Activated CD8-positive, alpha-beta memory T cell treated with anti-CD3 and anti-CD28 coated beads for 24 hours (primary cell): ENCODE measurements at places on chromosomes 5 and 9.

DNA sequence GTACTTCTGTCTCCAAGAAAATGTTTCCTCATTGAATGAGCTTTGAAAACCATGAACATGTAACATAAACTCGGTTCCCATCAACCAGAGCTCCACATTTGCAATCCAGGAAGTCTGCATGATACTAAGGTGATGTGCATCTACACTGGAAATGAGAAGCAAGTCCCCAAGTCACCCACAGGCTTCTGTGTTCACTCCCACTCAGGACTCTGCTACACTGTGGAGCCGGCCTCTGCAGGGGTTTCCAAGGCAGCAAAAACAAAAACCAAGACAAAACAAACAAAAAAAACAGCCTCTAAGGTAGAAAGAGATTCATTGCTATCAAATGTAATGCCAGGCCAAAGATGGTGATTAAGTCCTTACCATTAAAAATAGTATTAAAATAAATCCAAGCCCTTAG, 593.7 kb downstream of the IRX1 start:
- DNase-seq, result no peak

DNA sequence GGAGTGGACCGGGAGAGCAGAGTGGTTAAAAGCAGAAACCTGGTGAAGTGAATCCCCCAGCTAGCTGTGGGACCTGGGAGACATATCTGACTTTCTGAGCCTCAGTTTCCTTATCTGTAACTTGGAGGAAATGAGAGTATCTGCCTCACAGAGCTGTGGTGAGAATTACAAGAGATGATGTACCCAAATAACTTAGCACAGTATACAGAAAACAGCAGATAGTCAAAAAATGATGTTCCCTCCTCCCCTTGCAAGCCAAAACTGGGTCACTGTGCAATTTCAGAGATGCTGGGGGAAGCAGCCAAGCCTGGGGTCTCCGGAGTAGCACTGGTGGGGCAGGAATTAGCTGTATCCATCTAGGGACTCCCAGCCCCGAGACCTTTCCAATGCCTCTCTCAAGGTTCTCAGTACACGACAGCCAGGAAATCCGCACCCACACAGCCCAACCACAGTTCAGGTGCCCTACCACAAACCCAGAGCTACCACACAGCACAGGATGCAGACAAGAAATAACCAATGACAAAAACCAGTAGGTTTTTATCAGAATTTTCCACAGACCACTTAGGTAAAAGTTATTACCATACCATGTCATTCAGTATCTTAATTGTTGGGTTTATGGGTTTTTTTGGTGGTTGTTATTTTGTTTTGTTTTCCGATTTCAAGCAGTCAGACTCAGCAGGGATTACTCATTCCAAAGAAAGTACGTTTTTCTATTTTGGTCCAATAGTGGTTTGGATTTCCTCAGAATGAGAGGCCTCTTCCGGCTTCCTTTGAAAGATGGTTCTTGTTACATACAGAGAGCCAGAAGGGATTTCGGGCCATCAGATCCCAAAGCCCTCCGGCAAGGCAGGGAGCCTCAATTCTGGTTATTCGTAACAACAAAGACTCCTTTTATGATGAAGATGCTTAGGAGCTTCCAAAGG, 4.9 kb upstream of the HRH2 start:
- peak; percentile 87 for DNase-seq

DNA sequence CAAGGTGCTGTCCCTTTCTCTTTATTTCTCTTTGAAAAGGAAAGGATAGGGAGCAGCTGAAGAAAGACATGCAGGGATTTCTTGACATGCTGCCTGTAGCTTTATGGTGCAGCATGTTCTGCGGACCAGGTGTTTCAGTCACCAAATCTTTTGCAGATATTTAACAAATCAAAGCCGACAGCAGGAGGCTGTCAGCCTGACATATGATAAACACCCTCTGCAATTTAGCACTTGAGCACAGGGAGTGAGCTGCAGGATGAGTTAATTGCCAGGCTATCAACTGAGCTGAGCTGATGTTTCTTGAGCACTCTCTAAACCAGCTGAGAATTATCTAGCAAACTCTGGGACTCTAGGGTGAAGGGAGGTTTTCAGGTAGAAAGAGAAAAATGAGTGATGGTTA, 212.8 kb upstream of the ATP10B start:
- no peak for DNase-seq

- DNase-seq, result peak; percentile 93
These were observed 7.9 kb downstream of the CCL21 start for GRCh38 chr9:34701769-34702736.

DNA sequence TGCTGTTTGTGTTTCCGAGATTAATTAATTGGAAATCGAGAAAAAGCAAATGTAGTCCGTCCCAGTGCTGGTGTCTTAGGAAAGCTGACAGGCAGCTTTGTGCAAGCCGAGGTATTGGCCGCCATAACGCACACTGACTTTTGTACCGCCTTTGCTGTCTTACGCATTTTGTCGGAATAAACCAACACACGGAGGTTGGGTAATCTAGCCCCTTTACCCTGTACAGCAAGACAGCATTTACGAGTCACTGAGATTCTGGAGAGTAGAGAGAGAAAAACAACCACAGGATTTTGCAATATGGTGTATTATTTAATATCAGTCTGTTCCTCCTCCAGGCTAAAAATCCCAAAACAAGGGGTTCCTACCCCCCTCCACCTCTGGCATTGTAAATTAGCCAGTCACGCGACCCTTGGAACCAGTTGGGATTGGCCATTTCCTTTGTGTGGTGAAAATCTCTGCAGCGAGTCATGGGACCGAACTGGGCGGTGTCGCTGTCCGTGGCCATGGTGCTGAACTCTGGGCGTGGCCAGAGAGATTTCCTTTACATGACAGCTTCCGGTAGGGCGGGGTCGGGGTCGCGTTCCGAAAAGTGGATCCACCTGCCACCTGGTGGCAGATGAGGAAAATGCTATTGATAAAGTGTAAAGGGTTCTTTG, 10.3 kb upstream of the PCDHB1 start:
- peak; percentile 75 for DNase-seq

DNA sequence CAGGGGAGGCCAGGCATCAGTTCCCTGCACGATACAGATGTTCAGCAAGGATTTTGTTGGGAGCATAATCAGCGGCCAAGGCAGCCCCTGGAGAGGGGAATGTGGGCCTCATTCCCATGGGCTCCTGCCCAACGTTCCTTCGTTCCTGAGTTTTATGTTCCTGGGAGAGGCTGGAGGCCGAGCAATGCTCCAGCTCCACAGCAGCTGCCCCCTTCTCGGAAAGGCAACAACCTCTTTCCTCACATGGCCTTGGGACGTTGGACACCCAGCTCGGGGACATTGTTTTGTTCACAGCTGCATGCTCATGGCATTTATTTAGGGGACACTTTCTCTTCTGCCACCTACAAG, 63.8 kb upstream of the COL15A1 start:
- peak; percentile 15 for DNase-seq

DNA sequence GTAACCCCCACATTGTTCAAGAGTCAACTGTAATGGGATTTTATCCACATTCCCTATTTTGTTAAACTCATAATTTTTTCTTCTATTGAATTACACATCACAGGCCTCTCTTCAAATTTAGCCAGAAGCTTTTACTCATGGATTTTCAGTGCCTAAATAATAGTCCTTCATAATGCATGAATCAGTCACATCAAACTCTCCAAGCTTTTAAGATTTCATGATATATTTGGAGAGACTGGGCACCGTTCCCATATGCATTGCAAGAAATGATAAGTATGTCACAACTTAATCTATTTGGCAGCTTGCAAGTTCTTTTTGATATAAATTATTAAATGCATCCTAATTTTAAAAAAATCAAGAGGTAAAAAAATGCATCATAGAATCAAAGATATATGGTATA, 465.9 kb downstream of the DMAC1 start:
- DNase-seq, result no peak

GRCh38 chr5:142048272-142048671, 35.4 kb upstream of the GNPDA1 start:
- DNase-seq, result no peak

DNA sequence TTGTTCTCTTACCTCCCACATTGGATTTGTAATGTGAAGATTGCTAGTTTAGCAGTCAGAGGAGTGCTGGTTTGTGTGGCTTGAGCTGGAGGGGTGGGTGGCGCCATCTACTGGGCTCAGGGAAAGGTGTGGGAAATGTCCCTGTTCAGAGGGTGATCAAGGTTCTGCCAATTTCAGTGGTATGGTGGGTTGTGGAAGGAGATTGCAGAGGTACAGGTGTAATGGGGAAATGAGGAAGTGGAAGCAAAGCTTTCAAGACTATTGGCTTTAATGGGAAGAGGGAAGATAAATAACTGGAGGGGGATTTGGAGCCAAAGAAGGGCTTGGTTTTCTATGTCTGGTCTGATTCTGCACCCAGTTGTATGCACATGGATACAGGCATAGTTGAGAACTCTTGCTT, 76.4 kb downstream of the OSMR start:
- peak; percentile 65 for DNase-seq

- DNase-seq, result no peak
These were observed 7.7 kb downstream of the CENPK start for GRCh38 chr5:65555287-65555686.
